ENCODE measurements at places on chromosomes 11 and 22. TPM values are rescaled to one million over a fixed set of nuclear protein-coding genes. Genes with fewer than 3 reads are reported as not detected.

PHF21B gene
- total RNA-seq = 6.0 TPM

P2RY6 gene
- 0.21 TPM for total RNA-seq

JAM3 gene
- 28.9 TPM for total RNA-seq

DCDC1 gene
- not detected for total RNA-seq

KMT2A gene
- total RNA-seq = 45.8 TPM

NTM gene
- total RNA-seq = 17.5 TPM

DERL3 gene
- 0.19 TPM for total RNA-seq

TPH1 gene
- total RNA-seq = 1.5 TPM

SCGB1A1 gene
- total RNA-seq = not detected

OR51E2 gene
- not detected for total RNA-seq

UVRAG gene
- total RNA-seq = 19.5 TPM

OR51I1 gene
- 1.0 TPM for total RNA-seq

ARHGEF12 gene
- total RNA-seq = 40.9 TPM

BTBD18 gene
- 0.13 TPM for total RNA-seq

TXNRD2 gene
- total RNA-seq = 45.2 TPM

APOL4 gene
- not detected for total RNA-seq

MMP27 gene
- total RNA-seq = not detected

FAM180B gene
- total RNA-seq = 1.4 TPM

LRRC74B gene
- 0.05 TPM for total RNA-seq

OR2D2 gene
- 0.40 TPM for total RNA-seq

FDX1 gene
- total RNA-seq = 8.0 TPM

RPUSD4 gene
- 45.2 TPM for total RNA-seq

OR8G1 gene
- 0.64 TPM for total RNA-seq

INTS4 gene
- 43.2 TPM for total RNA-seq

ACRV1 gene
- total RNA-seq = 0.16 TPM

H19 gene
- total RNA-seq = 9.5 TPM

PATE2 gene
- not detected for total RNA-seq

SCGB1C1 gene
- total RNA-seq = not detected

ROM1 gene
- 13.0 TPM for total RNA-seq

ZNF74 gene
- 9.0 TPM for total RNA-seq

HDHD5 gene
- total RNA-seq = 44.2 TPM

LRRC75B gene
- 3.1 TPM for total RNA-seq

SUSD2 gene
- 7.4 TPM for total RNA-seq

MAPK8IP2 gene
- total RNA-seq = 0.04 TPM

TEX54 gene
- total RNA-seq = not detected

C22orf15 gene
- total RNA-seq = not detected

BRSK2 gene
- total RNA-seq = 0.48 TPM

SYT13 gene
- not detected for total RNA-seq

SLC16A8 gene
- total RNA-seq = not detected

ANO9 gene
- not detected for total RNA-seq
